Ovary (tissue), 10 donors: ENCODE measurements at places on chromosomes 5 and 9. TPM values are rescaled to one million over a fixed set of nuclear protein-coding genes. Genes with fewer than 3 reads are reported as not detected.

PPP3R2 gene
- total RNA-seq, result not detected

OR1J2 gene
- total RNA-seq, result not detected

NRARP gene
- 3.7 TPM for total RNA-seq

TSLP gene
- total RNA-seq, result not detected

FOXD4 gene
- 0.32 TPM for total RNA-seq

CARD9 gene
- 1.5 TPM for total RNA-seq

PCDHB10 gene
- total RNA-seq, result 4.1 TPM

CCNH gene
- 142 TPM for total RNA-seq

ALDH1A1 gene
- 184 TPM for total RNA-seq
